ENCODE measurements at places on chromosomes 5 and 9. TPM values are rescaled to one million over a fixed set of nuclear protein-coding genes. Genes with fewer than 3 reads are reported as not detected.

Gene TMC1
- 0.95 TPM for polyA plus RNA-seq

Gene SPATA31C1
- polyA plus RNA-seq, result 0.16 TPM

Gene SMIM33
- not detected for polyA plus RNA-seq

Gene ROR2
- polyA plus RNA-seq, result 20.2 TPM

Gene LECT2
- 1.3 TPM for polyA plus RNA-seq

Gene CDKN2B
- 0.12 TPM for polyA plus RNA-seq

Gene FAM169A
- 24.8 TPM for polyA plus RNA-seq

Gene SLC23A1
- polyA plus RNA-seq, result 1.1 TPM

Gene GARIN3
- polyA plus RNA-seq, result not detected

Gene NXNL2
- 2.9 TPM for polyA plus RNA-seq

Gene EIF4EBP3
- polyA plus RNA-seq, result 11.3 TPM

Gene PCDHB6
- polyA plus RNA-seq, result 4.5 TPM

Gene PRSS3
- 0.37 TPM for polyA plus RNA-seq

Gene IFNE
- 0.47 TPM for polyA plus RNA-seq

Gene MGAT4B
- 171 TPM for polyA plus RNA-seq
